ENCODE measurements at places on chromosomes 5 and 9.
A peak's percentile ranks its signal among the peaks of the same experiment; 100 is the strongest.

DNA sequence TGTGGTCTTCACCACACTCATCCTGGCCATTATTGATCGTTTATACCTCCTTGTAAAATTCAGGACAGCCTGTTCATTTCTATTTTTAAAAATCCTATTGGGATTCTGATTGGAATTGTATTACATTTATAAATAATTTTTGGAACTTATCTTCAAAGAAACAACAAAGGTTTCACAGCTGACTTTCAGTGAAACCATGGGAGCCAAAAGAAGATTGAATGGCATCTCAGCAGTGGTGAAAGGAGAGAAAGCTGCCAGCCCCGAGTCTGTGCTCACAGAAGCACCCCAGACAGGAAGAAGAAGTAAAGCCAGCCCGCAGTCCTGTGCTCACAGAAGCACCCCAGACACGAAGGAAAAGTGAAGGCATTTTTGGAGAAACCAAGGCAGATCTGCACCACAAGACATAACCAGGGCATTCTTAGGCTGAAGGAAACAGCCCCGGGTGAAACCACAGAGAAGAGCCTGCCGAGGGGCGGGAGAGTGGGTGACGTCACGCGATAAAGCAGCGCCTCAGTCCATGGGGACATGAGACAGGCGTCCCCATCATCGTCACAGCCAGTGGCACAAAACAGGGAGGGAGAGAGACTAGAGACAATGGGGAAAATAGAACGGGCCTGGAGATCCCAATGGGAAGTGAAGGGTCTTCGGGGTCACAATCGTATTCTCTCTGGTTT lies 42.5 kb upstream of the SLC9A3 start:
- no peak for DNase-seq

DNA sequence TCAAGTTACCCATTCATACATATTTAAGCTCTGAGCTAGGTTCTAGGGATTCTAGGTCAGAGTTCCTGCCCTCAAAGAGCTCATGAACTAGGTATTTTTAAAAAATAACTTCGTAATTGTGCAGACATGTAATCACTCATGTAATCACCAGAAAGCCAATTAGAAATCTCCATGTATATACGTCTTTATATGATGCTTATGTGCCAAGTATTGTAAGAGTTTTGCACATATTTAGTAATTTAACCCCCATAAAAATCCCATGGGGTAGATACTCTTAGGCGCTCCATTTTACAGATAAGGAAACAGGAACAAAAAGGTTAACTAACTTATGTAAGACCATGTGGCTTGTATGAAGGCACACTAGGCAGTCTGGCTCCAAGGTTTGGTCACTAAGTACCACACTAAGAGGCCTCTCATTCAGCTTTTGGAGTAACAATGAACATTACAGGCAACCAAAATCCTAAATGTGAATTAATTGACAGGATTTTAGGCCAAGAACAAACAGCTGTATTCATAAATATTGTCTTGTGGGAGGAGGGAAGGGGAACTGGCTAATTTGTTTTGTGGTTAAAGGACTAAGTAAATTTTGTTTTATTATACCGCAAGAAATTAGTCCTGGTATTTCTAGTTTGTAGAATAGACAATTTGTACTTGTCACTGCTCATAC lies 1.7 kb upstream of the OTULINL start:
- DNase-seq, result no peak

DNA sequence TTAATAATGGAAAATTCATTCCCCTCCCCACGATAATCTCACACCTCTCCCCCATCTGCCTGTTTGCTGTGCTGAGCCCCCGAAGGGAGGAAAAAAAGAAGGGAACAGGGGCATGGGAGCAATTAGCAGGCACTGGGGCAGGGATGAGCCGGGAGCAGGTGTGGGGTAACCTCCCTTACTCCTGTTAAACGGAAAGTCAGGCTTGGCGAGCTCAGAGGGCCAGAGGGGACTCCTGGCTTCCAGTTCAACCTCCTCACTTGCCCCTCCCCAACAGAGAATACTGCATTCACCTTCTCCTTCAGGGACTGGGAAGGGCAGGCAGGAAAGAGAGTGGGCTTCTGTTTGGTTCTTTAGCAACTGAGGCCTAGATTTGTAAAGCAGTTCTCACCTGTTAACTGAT lies 1.6 kb downstream of the AFAP1L1 start:
- no peak for DNase-seq

DNA sequence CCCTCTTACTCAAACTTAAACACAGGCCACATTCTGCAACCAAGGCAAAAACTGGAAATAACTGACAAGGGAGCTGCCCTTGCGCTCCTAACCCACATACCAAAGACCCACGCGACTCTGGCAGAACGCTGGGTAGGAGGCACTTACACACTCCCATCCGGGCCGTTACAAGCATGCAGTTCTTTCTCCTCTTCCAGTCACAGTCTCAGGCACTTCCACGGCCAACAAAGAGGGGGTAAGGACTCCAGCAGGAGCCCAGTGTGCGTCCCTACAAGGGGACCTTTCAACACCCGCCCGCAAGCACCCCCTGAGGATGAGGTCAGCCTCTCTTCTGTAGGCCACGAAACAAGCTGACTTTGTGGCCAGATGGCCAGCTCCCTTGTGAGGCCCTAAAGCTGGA lies 57.4 kb downstream of the SERINC5 start:
- no peak for DNase-seq

- DNase-seq, result no peak
Measured at GRCh38 chr9:96187151-96187555, 114.8 kb downstream of the HSD17B3 start.

DNA sequence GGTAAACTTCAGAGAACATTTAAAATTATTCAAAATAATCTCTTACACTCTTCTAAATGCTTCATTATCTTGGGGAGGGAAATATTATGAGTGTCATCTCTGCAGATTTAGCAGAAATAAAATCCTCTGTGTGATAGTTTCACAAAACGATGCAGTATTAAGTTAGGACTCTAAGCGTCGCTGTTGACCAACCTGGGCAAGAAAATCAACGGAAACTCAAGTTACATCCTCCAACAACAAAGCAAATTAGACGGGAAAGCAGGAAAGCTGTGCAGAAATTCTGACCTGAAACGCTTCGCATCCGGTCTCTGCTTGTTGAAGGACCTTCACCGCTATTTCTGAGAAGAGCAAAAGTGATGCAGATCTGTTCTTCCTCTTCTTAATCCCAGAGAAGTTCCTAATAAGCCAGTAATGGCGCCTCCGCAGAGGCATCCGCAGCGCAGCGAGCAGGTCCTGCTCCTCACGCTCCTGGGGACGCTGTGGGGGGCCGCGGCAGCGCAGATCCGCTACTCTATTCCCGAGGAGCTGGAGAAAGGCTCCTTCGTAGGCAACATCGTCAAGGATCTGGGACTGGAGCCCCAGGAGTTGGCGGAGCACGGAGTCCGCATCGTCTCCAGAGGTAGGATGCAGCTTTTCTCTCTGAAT lies at the start of gene PCDHGA6:
Gene PCDHGA6, plus strand, starts transcription at position 219 of the 645 bp plus-strand sequence. Its CDS starts 193 bp downstream, at position 412.
- no peak for DNase-seq

DNA sequence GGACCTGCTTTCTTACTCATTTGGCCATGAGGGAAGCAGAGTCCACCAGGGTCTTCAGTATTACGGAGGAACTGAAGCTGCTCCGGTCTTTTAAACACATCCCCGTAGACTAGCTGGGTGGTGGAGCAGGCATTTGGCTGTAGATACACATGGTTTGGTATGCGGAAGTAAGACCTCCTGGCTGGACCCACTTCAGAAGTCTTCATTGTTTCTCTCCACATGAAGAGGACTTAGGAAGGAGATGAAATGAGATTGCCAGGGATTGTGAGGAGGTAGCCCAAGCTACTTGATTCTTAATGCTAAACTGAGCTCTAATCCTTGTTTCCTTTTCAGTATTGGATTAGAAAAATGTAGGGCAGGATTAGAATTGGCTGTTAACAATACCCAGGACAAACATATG lies 32.9 kb downstream of the STXBP1 start:
- no peak for DNase-seq

- DNase-seq, result no peak
Measured at GRCh38 chr5:113378514-113378913, 56.3 kb downstream of the TSSK1B start.

GRCh38 chr9:33166231-33167083 lies 679 bp downstream of the B4GALT1 start:
- no peak for DNase-seq

- DNase-seq, result no peak
Measured at GRCh38 chr5:45252978-45253377, 443.2 kb downstream of the HCN1 start.

GRCh38 chr5:142319560-142320429 lies 5.0 kb downstream of the SPRY4 start:
- no peak for DNase-seq

DNA sequence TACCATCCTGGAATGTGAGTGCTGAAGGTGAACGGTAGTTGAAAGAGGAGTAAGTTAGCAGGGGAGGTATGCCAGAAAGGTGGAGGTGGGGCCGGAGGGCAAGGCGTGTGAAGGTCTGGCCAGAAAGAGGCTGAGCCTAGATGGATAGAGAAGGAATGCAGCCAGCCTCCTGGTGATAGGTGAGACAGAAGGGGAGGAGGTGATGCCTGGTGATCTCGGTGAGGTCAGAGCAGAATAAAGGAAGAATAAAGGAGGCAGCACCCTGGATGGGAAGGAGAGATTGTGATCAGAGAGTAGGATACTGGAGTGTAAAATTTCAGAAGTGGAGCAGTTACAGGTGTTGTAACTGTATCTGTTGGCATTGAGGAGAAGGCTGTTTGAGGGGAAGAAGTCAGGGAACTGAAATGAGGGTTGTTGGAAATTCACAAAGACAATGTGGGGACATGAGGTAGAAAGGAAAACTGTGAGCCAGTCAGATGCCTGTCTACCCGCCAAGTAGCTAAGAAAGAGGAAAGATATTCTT lies 2.0 kb downstream of the GNG10 start:
- no peak for DNase-seq

DNA sequence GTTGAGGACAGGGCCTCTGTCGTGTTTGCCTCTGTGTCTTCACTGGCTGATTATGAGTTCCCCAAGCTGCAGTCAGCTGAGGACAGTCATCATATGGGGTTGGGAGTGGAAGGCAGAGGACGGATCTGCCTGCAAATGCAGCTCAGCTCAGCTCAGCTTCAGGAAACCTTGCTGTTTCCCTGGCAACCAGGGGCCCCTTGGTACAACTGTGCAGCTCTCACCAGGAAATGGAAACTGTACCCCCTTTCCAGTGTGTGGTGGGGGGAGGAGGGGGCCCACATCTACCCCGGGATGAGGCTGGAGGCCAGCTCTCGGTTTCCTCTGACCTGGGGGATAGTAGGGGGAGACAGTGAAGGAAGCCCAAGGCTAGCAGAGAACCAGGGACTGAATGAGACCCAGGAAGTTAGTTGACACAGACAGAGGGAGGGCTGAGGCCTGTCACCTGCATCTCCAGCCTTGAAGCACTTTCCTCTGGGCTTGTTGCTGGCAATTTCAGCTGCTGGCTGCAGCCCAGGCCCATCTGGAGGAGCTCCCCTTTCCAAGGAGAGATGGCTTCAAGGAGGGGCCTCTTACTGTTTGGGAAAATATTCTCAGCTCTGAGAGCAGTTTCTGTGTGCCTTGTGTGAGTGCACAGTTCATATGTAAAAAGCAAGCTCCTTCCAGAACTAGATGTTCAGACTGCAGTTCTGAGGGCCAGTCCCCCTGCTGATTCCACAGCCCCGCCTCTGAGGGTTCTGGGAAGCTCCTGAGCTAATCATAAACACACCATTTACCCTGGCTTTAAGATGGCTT lies 6.9 kb downstream of the ANXA6 start:
- no peak for DNase-seq

DNA sequence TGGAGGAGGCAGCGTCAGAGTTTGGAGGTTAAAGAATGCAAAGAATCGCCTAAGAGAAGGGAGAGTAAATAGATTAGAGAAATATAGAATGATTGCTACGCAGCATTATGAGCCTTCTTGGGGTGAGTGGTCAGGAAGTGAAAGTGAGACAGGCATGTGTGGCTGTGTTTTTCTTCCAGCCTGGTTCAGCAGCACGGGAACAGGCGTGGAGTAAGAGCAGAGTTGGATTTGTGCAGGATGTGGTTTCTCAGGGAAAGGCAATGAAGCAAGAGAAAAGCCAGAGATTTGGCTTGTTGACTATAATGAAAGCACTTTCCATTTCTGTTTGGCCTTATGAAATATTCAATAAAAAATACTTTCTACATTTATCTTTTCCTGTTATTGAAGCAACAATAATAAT lies 34.3 kb upstream of the FRMD3 start:
- no peak for DNase-seq

DNA sequence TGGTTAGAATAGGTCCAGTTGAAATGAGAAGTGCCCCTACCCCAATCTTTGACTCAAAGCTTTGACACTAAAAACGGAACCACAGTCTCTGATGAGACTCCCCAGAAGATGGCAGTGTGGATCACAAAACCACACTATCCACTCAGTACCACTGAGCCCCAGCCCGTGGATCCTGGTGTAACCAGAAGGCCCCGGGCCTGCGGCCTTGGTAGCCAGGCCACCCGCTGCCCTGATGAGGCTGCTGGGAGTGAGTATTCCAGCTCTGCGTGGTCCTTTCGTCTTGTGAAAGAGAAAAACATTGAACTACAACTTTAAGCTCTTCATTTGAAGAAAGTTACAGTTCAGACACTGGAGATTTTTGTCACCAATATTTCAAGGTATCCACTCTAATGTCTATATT lies 42.2 kb upstream of the FBP1 start:
- peak; percentile 12 for DNase-seq

DNA sequence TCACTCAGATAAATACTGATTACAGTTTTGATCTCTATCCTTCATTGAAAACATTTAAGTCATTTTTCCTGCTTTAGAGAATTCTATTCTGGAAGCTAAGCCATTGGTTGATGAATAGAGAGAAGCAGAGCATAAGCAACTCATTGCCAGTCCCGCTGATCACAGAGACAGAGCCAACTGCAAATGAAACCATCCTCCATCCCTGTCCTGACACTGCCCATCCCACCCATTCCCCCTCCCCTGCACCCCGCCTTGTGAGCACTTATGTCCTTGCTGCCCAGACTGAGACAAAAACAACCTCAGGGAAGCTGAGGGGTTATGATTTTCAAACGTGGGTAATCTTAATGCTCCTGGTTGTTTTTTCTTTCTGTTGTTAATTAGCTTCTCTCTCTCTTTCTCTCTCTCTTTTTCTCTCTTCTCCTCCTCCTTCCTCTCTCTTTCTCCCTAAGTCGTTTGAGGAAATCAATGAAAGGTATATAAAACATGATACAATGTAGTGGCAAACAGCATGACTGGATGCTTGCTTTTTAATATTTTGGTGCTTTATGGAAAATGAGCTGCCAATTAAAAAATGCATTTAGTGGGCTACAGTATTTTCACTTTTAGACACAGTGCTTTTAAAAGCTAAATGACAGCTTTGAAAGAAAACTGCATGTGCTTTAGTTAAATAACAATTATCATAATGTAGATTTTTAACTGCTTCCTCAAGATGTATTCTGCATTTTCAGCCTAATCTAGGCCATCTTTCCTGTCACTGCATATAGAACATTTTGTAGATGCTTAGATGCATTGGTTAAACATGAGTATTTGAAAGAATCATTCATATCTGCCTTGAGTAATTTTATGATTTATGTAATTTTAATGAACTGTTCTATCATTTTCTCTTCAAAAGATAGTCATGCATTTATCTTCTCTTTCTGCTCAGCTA lies 57.3 kb downstream of the CMYA5 start:
- DNase-seq, result no peak
